Metanephros (tissue), 2 donors: ENCODE measurements at places on chromosomes 3 and 15. TPM values are rescaled to one million over a fixed set of nuclear protein-coding genes. Genes with fewer than 3 reads are reported as not detected.

Gene SLCO2A1
- 17.1 TPM for total RNA-seq

Gene CTXND1
- total RNA-seq: 5.2 TPM

Gene RAB5A
- total RNA-seq: 72.7 TPM

Gene PRTG
- 26.0 TPM for total RNA-seq

Gene MED12L
- total RNA-seq: 5.9 TPM

Gene KBTBD8
- total RNA-seq: 1.7 TPM

Gene GOLGA8S
- total RNA-seq: 0.12 TPM

Gene NLGN1
- 5.4 TPM for total RNA-seq

Gene MORC1
- 0.35 TPM for total RNA-seq

Gene PIK3CA
- 24.8 TPM for total RNA-seq

Gene SLC22A14
- 1.7 TPM for total RNA-seq
